NCI-H1694 (cell line): ENCODE measurements at places on chromosomes 1 and 21.

- DNase-seq, result no peak
Measured at GRCh38 chr1:82778612-82779011, 977.9 kb downstream of the ADGRL2 start.

DNA sequence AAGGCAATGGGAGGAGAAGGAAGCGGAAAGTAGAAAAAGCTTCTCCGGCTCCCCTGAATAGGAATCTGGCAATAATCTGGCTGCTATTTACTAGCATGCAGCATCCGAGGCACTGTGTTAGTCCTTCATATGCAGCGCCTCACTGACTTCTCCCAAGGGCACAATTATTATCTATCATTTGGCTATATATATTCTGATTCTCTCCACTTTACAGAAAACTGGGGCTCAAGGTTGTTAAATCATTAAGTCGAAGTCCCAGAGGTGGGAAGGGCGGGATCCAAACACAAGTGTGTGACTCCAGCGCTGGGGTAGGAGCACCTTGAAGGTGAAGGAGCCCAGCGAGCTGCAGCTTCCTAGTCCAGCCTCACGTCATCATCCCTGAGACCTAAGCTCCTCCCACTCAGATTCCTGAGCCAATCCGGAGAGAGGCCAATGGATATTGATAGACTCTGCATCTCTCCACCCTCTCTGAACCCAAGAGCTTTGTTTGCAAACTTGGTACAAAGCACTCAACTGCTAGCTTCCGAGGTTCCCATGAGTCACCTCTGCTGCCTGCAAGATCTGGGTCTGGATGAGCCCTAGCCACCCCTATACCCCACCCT, 16.6 kb upstream of the EYA3 start:
- DNase-seq, result no peak

- peak; percentile 81 for DNase-seq
Measured at GRCh38 chr1:204503122-204503912, 8.7 kb upstream of the PIK3C2B start.

DNA sequence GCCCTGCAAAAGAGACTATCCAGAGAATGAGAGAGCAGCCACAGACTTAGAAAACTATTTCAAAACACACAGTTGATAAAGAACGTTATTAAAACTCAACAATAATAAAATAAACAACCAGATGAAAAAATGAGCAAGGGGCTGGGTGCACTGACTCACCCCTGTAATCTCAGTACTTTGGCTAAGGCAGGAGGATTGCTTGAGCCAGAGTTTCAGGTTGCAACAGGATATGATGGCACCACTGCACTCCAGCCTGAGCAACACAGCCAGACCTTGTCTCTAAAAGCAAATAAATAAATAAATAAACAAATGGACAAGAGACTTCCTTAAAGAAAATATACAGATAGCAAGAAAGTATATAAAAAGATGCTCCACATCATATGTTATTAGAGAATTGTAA, 144.6 kb downstream of the LRRIQ3 start:
- no peak for DNase-seq

GRCh38 chr1:37452416-37452815, 22.0 kb upstream of the ZC3H12A start:
- no peak for DNase-seq

DNA sequence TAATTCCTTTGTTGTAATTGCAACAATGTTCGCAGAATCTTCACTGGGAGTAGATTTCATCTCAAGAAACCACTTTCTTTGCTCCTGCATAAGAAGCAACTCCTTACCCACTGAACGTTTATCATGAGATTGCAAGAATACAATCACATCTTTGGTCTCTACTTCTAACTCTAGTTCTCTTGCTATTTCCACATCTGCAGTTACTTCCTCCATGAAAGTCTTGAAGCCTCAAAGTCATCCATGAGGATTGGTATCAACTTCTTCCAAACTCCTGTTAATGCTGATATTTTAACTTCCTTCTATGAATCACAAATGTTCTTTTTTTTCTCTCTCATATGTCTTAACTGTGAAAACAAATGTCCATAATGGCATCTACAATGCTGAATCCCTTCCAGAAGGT, 118.6 kb upstream of the RAB4A start:
- DNase-seq, result no peak

GRCh38 chr1:179929955-179930798, 24.4 kb upstream of the CEP350 start:
- no peak for DNase-seq

DNA sequence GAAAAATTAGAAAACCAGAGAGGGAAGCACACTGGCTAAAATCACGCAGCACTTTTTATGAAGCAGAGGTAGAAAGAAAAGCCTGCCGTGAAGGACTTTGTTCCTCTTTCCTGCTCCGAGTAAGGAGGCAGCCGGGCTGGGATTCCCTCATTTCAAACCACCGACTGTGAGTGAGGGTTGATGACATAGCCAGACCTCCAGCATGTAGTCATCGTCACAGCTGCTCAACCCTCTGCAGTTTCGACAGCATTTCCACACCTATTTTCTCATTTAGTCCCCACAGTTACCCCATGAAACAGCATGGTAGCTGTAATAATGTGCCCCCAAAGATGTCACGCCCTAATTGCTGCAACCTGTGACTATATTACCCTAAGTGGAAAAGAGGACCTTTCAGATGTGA, 35.3 kb downstream of the FCRL5 start:
- no peak for DNase-seq

DNA sequence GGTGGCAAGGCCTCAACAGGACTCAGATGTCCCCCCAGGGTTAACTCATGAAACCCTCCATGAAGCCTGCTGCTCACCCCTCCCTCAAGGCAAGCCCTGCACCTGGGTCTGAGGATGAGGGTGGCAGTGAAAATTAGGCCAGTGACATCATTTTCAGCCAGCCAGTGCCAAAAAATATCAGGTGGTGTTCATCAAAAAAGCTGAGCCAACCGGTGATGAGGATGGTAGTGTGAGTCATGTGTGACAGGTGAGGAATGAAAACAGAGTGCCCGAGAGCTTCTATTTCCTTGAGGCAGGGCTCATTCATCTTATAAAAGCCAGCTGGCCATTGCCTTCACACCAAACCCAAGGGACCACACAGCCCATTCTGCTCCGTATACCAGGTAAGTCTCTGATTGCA, at the start of gene SPRR1A:
Gene SPRR1A (plus strand): TSS at position 339 of the 400 bp plus-strand sequence. CDS start 1,150 bp downstream, outside the sequence.
- no peak for DNase-seq

DNA sequence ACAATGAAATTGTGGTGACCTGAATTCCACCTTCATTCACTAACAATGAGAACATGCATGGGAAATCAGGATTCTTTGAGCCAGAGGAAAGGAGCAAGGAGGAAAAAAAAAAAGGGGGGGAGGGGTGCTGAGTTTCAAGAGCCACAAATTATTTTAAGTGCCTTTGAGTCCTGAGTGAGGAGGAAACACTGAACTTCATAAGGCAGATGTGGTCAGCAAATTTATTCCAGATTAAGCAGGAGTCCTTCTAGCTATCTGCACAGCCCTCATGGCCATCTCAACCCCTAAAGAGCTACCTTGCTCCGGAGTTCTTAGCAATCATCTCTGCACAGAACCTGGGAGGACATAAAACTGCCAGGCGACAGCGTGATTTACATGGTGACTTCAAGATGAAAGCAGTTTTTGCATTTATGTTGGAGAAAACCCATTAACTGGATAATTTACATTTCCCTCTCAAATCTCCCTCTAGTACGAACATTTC, 21.7 kb downstream of the ASTN1 start:
- DNase-seq, result no peak

- DNase-seq, result no peak
Measured at GRCh38 chr1:9615316-9616063, 26.8 kb downstream of the TMEM201 start.

GRCh38 chr1:61776091-61776490, 33.8 kb downstream of the PATJ start:
- DNase-seq, result no peak
